Placental epithelial cell (primary cell): ENCODE measurements at places on chromosomes 6 and 20. TPM values are rescaled to one million over a fixed set of nuclear protein-coding genes. Genes with fewer than 3 reads are reported as not detected.

Gene ALDH8A1
- total RNA-seq, result 0.11 and 1.6 TPM in 2 replicates

Gene DDX43
- 1.6 and 2.7 TPM in 2 replicates for total RNA-seq

Gene TRIM10
- total RNA-seq, result not detected in 2 replicates

Gene DCBLD1
- 21.6 and 80.6 TPM in 2 replicates for total RNA-seq

Gene FOXF2
- under 0.01 TPM in 1 of 2 replicates, not detected in the other for total RNA-seq

Gene RIPOR3
- 0.22 and 0.39 TPM in 2 replicates for total RNA-seq

Gene SNAP91
- total RNA-seq, result under 0.01 TPM in 1 of 2 replicates, not detected in the other

Gene BPIFB2
- not detected in 2 replicates for total RNA-seq

Gene PANK2
- 45.9 and 46.7 TPM in 2 replicates for total RNA-seq

Gene AIF1
- not detected in 2 replicates for total RNA-seq

Gene DLL1
- total RNA-seq, result under 0.01 TPM in 1 of 2 replicates, not detected in the other

Gene TOMM6
- total RNA-seq, result 80.9 and 120 TPM in 2 replicates

Gene FOXS1
- total RNA-seq, result not detected in 2 replicates

Gene XKR7
- total RNA-seq, result under 0.01 TPM in 1 of 2 replicates, not detected in the other

Gene GMNN
- total RNA-seq, result 18.8 and 19.6 TPM in 2 replicates

Gene PTCHD4
- total RNA-seq, result 9.8 and 17.7 TPM in 2 replicates

Gene TREM1
- total RNA-seq, result not detected in 2 replicates

Gene OPN5
- total RNA-seq, result not detected in 2 replicates
